ENCODE measurements at places on chromosomes 5 and 9.

DNA sequence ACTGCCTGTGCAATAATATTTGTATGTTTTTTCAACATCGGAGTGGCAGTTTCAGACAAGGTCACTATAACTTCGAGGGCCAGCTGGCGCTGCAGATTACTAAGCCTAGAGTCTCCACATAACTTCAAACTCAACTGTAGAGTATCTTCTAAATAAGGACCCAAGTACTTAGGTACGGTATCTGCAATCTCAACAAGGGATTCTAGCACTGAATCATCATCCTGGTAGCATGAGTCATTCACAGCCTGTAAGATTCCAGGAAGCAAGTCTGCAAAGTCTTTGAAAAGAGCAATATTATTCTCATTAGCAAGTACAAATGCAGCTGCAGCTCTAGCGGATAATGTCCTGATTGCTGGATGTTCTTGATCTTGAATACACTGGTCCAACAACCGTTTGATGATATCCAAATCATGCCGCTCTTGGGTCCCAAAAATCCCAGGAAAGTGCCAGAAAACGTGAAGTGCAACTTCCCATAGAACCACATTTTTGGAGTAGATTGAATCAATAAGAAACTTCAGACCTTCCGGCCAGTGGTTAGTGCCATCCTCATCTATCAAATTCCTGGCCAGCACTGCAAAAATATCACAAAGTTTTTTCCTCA is 654 bp downstream of the RANBP6 start:
- DNase-seq = no peak

DNA sequence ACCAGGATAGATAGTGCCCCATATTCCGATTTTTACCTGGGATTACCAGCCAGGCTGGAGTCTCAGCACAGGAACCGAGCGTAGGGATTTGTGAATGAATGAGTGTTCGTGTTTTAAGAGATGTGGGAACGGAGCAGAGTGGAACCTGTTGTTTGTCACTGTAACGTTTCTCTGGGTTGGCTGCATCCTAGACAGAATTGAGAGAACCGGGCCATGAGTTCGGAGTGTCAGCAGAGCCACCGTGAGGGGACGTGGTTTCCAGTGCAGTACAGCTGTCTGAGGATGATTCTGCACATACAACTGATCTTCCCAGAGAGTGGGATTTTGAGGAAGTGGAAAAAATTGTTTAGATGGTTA is 1.2 kb downstream of the PDE8B start:
- no peak for DNase-seq

GRCh38 chr5:55509796-55510522 is 24.8 kb downstream of the PLPP1 start:
- no peak for DNase-seq

DNA sequence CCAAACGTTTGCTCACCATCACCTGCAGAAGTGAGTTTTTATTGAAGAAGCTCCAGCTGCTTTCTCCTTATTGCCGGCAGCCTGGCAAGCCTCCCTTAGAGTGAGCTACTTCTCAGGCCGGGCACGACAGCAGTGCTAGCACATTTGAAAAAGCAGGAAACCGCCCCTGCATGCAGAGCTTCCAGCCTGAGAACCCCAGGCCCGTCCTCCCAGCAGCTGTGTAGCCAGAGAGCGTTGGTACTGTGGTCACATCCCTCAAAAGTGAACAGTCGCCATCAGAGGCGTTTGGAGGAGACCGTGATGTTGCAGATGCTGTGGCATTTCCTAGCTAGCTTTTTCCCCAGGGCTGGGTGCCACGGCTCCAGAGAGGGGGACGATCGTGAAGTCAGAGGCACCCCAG is 23.5 kb downstream of the SLC25A25 start:
- no peak for DNase-seq

DNA sequence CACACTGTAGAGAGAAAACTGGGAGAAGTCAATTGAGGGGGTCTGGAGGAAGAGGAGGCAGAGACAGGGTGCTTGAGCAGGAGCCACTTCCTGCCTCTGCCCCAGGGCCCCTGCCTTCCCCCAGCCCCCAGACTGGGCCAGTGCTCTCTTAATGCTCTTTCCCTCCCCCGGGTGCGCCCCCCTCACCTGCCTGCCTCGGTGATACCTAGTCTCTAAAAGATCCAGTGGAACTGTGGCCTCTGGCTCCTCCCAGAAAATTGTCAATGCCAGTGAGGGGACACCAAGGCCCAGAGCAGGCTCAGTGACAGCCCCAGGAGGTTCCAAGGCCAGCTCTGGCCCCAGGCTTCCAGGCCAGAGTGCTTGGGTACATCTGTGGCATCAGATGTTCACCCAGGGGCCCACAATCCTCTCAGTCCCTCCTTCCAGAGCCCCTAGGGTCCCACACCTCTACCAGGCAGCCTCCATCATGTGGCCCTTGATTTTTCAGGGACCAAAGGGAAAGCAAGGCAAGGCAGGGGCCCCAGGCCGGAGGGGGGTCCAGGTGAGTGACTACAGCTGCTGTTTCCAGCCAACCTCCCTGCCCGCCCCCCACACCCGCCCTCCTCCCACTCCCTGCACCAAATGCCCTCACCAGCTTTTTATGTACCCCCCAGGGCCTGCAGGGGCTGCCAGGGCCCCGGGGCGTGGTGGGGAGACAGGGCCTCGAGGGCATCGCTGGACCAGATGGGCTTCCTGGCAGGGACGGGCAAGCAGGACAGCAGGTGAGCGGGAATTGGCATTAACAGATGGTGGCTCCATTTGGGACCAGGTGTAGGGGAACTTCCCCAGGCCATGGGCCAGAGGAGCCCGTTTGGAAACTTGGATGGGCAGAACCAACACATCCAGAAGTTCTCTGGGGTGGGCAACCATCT is 33.1 kb upstream of the ORM1 start:
- no peak for DNase-seq

- DNase-seq = no peak
Observed at GRCh38 chr5:5721881-5722280, 299.4 kb downstream of the ICE1 start.

DNA sequence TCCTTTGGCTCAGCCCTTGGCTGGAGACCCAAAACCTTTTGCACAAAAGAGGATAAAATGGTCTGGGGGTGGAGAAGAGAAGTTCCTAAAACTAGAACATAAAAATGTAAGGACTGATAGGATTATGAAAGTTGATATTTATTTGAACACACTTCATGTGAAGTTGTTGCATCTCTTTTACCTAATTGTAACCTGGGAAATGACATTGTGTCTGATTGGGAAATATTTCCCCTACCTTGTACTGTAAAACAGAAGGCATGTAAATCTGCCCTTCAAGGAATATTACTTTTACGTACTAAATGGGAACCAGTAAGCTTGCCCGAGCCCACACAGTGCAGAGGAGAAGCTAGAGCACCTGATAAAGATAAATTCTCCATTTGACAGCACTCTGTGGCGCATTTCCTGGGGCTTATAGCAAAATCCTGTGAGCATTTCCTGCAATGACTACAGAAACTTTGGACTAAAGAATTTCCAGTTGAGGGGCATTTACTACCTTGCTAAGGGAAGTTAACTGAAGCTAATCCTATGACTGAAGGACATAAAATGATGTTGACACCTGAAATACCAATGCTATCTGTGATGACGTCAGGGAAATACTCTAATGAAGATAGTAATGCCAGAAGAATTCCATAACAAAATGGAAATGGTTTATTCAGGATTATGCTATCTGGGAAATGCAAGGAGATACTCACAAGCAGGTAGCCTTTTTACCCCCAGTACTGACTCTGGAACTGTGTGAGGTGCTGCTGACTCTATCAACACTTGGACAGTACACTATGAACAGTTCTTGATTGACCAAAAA is 78.3 kb upstream of the LIFR start:
- DNase-seq = no peak

DNA sequence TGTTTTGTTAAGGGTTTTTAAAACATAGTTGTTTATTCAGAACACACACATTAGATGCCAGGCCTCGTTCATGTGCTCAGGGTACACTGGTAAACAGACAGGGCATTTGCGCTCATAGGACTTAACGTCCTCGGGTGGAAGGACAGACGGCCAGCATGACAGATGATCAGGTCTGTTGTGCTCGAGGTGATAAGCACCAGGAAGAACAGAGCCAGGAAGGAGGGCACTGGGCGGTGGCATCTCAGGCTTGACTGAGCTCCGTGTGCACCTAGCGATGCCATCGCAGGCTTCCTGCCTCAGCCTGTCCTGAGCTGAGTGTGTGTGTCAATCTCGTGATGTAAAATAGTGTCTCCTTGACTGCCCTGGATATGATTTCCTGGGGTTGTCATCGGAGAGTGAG is 96.5 kb downstream of the EHMT1 start:
- no peak for DNase-seq

- DNase-seq = no peak
Observed at GRCh38 chr5:138999674-139000073, 124.5 kb upstream of the LRRTM2 start.

- no peak for DNase-seq
Observed at GRCh38 chr5:157486861-157487260, 26.8 kb downstream of the NIPAL4 start.

Data from brain pericyte (primary cell).